ENCODE measurements at places on chromosomes 6 and 20. TPM values are rescaled to one million over a fixed set of nuclear protein-coding genes. Genes with fewer than 3 reads are reported as not detected.
A peak's percentile ranks its signal among the peaks of the same experiment; 100 is the strongest.

DNA sequence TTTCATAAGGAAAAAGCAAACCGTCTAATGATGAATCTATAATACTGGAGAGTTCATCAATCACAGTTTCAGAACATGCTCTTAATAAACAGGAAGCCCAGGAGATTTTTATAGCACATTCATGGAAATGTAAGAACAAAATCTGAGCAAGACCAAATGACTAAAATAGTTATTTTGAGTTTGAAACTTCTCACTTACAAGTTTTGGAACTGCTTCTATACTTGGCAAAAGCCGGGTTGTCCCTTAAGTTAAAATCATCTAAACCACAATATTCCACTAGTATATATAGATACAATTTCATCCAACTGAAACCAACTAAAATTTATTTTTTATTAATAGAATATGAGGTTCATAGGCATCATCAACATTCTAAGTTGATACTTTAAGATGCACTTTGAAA, 268.2 kb downstream of the PHACTR1 start:
- ATAC-seq = no peak

GRCh38 chr6:37050045-37050853, 44.8 kb downstream of the FGD2 start:
- peak; percentile 49 for ATAC-seq

DNA sequence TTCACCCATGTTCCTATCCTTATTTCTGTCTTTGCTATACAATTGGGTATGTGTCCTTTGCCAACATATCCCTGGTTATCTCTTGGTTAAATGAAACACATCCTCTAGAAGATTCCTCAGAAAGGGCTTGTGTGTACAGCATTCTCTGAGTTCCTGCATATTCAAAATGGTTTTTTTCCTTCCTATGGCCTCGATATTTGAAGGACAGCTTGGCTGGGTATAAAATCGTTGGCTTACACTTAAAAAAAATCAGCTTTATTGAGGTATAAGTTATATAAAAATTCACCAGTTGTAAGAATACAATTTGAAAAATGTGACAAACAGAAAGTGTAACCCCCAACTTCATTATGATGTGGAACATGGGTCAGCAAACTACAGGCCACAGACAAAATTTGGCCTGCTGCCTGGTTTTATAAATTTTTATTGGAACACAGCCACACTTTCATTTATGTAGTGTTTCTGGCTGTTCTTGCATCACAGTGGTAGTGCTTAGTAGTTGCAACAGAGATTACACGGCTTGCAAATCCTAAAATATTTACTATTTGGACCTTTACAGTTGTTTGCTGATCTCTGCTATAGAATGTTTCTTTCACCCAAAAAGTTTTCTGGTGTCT, 16.7 kb downstream of the PCMT1 start:
- ATAC-seq = no peak

The ELMO2 gene
- total RNA-seq = 49.2 TPM

Data from gastroesophageal sphincter (tissue), 4 donors.